ENCODE measurements at places on chromosomes 13 and 19.

GRCh38 chr13:83503424-83503823 lies 378.9 kb downstream of the SLITRK1 start:
- DNase-seq: peak; percentile 87

DNA sequence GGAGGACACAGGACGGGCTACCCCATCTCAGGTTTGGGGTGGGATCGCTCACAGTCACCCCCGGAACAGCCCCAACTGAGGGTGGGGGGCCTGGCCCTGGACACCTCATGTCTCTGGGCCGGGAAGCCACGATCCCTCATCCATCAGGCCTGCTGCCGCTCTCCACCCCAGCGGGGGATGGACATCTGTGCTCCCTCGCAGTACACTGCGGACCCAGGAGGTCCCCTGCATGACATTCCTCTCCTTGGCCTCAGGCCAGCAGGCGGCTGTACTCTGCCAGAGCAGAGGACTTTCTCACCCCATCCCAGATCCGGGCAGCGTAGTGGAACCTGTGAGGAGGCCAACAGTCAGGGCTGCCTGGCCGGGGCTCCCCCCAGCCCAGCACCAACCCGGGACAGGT lies 15.5 kb downstream of the IRGC start:
- peak; percentile 19 for DNase-seq

DNA sequence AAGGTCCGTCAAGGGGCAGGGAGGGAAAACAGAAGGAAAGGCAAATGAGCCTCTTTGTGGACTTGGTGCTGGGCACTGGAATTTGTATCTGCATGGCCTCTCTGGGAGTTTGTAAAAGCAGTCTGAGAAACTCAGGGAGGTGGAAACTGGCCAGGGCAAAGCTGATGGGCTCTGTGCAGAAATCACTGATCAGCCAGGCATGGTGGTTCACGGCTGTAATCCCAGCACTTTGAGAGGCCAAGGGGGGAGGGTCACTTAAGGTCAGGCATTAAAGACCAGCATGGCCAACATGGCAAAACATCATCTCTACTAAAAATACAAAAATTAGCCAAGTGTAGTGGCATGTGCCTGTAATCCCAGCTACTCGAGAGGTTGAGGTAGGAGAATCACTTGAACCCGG lies 369.9 kb upstream of the ZNF507 start:
- DNase-seq: no peak

GRCh38 chr19:51799034-51799773 lies 4.2 kb downstream of the FPR3 start:
- peak; percentile 98 for DNase-seq

DNA sequence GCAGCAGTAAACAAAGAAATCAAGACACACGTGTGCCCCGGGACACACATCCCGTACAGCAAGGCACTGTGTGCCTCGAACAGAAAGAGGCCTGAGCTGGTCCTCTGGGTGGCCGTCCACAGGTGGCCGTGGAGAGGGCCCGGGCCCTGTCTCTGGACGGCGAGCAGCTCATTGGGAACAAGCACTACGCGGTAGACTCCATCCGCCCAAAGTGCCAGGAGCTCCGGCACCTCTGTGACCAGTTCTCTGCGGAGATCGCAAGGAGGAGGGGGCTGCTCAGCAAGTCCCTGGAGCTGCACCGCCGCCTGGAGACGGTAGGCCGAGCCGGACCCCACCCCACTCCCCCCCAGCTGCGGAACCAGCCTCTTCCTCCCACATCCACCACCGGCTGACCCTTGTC lies 30.7 kb upstream of the F7 start:
- no peak for DNase-seq

DNA sequence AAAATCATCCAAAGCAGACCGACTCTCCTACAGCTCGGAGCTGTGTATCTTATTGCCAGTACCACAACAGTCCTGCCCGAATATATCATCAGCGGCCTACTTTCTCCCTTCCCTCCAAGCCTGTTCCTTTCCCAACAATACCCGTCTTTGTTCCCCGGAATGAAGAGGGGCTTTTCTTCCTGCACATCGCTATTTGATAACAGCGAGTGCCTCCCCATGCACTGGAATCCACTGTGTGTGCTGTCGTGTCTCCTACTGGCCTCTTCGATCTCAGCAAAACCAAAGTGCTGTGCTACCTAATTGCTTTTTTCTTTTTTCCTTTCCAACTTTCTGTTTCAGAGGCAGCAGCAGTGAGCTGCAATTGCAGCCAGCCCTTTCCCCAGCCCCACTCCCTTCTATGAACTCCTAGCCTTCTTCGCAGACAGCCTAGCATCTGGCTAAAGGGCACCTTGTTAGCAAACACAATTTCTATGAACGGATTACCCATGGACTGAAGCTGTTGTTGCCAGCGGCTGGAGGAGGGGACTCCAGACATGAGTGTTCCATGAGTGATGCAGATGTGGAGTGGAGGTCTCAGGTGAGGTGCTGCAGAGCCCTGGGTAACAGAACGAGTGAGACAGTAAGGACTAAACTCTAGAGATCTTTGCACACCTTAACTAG lies 43.4 kb downstream of the EFNB2 start:
- DNase-seq: no peak

GRCh38 chr19:43651758-43652545 lies 12.3 kb upstream of the CADM4 start:
- DNase-seq: peak; percentile 62

GRCh38 chr13:49064476-49064875 lies 88.8 kb downstream of the FNDC3A start:
- DNase-seq: no peak

DNA sequence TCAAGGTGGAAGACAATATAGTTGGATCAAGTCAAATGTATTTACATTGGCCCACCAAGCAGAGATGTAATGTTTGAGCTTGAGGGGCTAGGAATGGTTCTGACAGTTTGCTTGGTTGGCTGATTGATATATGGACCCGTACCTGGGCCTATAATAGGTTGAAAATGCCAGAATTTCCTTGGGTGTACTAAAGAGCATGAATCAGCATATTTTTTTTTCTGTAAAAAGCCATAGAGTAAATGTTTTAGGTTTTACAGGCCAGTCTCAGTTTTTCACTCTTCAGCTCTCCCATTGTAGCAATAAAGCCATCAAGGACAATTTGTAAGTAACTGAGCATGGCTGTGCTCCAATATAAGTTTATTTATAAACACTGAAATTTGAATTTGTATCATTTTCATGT lies 26.9 kb downstream of the FXYD5 start:
- DNase-seq: no peak

All from fibroblast of skin of scalp (primary cell).